BJ (cell line): ENCODE measurements at places on chromosomes 2 and 18. TPM values are rescaled to one million over a fixed set of nuclear protein-coding genes. Genes with fewer than 3 reads are reported as not detected.

The NDUFV2 gene
- polyA plus RNA-seq, result 70.0 and 124 TPM in 2 replicates

The SNRPD1 gene
- polyA plus RNA-seq, result 5.8 and 37.9 TPM in 2 replicates

The ZNF396 gene
- 0.60 and 0.86 TPM in 2 replicates for polyA plus RNA-seq

The CPLX4 gene
- polyA plus RNA-seq, result not detected in 2 replicates

The DYNC2LI1 gene
- 7.2 and 15.3 TPM in 2 replicates for polyA plus RNA-seq

The CSRNP3 gene
- 0.18 and 0.23 TPM in 2 replicates for polyA plus RNA-seq

The CGREF1 gene
- polyA plus RNA-seq, result 4.8 and 6.9 TPM in 2 replicates

The ATP5F1A gene
- polyA plus RNA-seq, result 557 and 639 TPM in 2 replicates

GRCh38 chr2:127024769-127025358, 82.1 kb downstream of the BIN1 start:
- DNase-seq, result no peak

DNA sequence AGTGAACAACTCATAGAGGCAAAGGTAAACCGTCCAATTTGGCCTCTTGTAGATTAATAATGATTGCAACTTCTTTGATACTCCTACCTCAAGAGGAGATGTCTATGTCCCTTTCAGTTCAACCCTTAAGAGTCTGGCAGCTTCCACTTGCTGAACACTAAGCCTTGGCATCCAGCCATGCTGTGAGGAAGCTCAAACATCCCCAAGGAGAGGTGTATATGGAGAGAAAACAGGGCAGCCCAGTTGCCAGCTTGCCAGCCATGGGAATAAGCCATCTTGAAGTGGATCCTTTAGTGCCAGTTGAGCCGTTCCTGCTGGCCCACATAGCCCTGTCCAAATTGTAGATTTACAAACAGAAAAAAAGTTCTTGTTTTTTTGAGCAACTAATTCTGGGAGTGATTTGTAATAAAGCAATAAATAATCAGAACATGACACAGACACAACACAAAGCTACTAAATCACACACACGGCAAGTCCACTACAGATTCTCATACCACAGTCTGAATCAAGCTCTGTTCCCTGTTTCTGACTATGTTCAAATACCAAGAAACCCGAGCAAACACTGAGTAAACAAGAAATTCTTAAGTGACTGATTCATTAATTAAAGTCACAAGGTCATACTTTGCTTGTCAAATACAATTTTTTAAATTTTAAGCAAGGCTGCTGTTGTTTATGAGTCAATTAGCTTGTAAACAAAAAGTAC, 96.1 kb downstream of the PID1 start:
- DNase-seq, result peak; percentile 55

DNA sequence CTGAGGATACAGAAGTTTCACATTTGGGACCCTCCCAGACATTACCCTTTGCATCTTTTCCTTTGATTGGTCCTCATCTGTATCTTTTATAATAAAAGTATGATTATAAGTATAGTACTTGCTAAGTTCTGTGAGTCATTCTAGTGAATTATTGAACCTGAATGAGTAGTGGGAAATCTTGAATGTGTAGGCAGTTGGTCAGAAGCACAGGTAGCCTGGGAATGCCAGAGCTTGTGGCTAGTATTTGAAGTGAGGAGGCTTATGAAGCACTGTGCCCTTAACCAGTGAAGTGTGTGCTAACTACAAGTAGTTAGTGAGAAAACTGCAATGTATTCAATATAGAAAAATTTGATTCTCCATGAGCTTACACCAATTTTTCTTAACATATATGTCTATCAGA, 257.6 kb downstream of the GRB14 start:
- DNase-seq, result no peak

GRCh38 chr2:129205766-129206165, 773.7 kb upstream of the RAB6C start:
- DNase-seq, result no peak

GRCh38 chr2:78541451-78542267, 483.8 kb upstream of the REG3G start:
- DNase-seq, result no peak

- no peak for DNase-seq
These were observed 229.7 kb upstream of the SLC35G4 start for GRCh38 chr18:11379660-11380059.

DNA sequence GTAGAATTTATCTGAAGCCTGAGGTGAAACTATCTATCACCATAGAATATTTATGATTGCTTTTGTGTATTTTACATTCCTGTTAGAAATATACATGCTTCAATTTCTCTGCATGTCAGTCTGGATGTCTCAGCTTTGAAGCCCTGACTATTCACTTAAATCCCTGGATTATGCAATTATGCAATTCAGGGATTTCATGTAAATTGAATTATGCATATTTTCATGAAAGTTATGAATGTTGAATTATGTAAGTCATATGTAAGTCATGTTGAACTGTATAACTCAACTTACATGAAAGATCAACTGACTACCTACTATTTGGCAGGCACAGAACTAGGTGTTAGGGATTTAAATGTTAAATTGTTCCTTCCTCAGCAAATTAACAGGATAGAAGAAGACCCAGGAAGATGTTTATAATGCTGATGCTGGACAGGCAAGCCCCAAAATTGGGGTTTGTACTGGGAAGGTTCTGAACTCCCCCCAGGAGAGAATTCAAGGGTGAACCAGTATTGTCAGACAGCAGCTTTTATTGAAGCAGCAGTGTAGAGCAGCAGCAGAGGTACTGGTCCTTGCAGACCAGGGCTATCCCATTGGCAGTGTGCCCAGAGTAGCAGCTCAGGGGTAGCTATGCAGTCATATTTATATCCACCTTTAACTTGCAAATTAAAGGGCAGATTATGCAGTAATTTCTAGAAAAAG, 236.5 kb downstream of the ZNF804A start:
- DNase-seq, result no peak

DNA sequence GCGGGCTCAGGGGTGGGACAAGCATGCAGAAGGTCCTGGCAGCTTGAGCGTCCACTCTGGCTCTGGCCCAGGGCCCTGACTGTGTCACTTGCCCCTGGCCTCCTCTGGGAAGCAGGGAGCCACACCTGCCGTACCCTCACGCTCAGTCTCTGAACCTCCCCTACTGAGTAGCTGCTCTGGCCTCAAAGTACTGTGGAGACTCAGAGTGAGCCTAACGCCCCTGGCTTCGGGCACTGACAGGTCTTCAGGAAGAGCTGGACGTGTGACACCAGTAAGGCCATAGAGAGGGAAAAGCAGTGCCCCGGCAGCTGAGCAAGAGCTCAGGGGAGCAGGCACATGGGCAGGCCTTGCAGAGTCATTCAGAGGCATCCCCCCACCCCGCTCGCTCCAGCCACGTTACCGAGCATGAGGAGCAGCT, 73.3 kb downstream of the SFXN5 start:
- no peak for DNase-seq

DNA sequence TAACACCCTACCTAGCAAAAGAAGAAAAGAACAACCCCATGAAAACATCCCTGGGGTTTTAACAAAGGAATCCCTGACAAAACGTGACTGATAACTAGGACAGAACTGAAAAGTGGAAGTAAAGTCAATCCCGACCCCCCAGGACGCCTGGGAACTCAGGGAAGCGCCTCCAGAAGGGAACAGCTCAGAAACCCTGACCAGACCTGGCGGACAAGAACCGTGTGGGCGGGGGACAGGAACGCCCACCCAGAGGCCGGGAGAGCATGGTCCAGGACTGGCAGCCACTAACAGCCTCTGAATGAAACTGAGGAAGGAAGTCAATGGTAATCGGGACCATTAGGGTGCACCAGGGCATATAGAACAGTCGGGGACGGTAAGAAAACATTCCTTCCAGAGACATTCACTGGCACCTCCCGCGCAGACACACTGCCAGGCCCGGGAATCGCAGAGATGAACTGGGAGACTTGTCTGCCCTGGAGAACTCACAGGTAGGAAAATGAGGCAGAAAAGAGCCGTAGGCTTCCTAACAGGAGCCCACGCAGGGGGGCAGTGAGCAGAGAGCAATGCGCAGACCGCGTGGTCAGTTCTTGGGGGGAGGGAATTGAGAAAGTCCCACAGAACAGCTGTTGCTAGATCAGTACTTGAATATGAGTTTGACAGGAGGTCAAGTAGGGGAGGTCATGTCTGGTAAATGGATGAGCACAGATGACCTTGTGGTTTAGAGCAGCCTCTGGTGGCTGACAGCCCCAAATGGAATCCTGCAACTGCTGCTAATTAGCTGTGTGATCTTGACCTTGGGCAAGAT, 1.3 kb upstream of the TBC1D8 start:
- peak; percentile 5 for DNase-seq

- no peak for DNase-seq
These were observed 127.3 kb upstream of the FAM98A start for GRCh38 chr2:33726415-33726814.

- no peak for DNase-seq
These were observed 592.7 kb downstream of the XIRP2 start for GRCh38 chr2:167480986-167481309.

DNA sequence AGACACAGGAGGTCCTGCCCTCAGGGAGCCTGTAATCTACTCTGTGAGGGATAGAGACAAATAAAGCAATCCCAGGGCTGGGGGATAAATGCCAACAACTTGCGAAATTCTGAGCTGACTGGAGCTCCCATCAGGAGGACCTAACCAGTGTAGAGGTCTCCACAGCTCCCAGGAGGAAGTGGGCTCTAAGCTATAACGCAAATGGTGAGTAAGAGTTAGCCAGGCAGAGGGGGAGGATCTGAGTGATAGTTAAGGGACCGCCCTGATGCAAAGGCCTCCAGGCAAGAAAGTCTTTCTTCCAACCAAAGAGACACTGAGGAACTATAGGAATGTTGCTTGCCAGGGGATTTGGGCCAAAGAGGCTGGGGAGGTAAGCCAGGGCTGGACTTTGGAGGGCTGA, 16.0 kb upstream of the ZNF532 start:
- no peak for DNase-seq

GRCh38 chr2:174836377-174836994, 72.2 kb upstream of the CHRNA1 start:
- DNase-seq, result peak; percentile 67

DNA sequence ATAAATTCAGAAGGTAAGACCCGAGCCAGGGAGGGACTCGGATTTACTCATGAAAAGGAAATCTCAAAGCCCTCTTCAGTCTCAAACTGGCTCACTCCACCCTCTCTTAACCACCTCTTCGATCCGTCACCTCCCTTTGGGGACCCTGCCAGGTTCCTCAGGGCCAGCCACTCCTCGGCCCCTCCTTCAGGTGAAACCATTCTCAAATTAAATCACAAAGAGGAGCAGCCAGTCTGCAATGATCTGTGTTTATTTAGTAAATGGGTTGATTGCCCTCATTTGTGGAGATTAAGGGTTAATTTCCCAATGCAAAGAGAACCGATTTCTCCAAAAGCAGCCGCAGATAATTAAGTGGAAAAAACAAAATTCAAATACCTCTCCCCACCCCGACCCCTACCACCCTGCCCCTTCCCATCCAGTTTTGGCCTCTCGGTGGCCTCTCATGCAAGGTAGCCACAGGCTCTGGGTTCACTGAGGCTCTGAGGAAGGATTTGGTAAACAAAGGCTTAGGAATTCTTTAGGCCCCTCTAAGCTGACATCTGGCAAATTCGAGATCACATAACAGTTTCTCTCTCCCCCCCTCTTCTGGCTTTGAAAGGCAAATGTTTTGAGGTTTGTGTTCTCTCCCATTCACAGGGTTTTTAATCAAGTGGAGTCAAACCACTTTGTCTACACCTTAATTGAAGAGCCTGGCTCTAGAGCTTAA, 10.3 kb upstream of the FZD7 start:
- DNase-seq, result no peak

GRCh38 chr2:80548469-80548868, 243.9 kb upstream of the LRRTM1 start:
- DNase-seq, result no peak

GRCh38 chr2:85016446-85016845, 45.5 kb downstream of the KCMF1 start:
- no peak for DNase-seq

DNA sequence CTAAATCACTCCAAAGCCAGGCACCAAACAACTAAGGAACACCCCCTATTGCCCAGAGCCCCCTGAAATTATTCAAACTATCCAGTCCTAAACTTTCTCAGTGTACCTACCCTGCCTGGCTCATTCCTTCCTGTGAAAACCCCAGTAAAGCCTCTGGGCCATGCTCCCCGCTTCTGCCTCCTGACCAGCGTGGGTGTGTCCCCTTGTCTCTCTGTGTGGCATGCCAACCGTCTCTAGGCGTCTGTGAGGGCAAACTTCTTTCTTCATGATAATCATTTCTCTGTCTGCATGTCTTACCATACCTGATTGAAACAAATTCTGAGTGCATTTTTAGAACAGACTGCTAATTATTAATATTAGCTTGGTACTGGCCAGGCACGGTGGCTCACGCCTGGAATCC, 109.0 kb upstream of the MSH2 start:
- no peak for DNase-seq
